ENCODE measurements at places on chromosomes 1 and 21.
A peak's percentile ranks its signal among the peaks of the same experiment; 100 is the strongest.

DNA sequence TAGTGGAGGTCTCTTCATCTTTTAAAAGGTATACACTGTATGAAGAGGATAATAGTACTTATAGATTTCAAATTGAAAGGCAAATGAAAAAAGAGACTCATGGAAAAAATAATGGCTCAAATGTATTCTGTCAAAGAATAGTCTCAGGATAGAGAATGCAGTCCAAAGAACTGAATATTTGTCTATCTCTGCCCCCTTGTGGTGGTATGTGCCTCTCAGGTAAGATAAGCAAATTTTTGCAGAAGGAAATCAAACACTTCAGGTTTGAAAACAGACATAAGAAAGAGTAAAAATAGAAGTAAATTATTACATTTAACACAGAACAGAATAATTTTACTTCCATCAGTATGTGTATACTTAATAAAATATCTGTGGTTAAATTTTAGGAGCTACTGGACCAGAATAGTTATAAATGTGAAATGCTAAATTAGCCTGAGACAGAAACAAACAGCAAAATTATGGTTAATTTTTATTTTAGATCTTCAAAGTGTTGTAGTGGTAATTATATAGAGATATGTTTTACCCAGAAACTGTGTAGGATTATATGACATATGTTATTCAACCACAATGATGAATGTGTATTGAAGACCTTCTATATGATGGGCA is 164.4 kb upstream of the PALMD start:
- no peak overlapping the region for H3K27ac ChIP-seq
- H3K27me3 ChIP-seq, result no peaks in the 10 kb centered on the region
- peak; percentile 96 for DNase-seq
- H3K36me3 ChIP-seq, result no peaks in the 10 kb centered on the region

GRCh38 chr1:247110627-247111258 is 6.6 kb upstream of the ZNF669 start:
- H3K36me3 ChIP-seq, result no peaks in the 10 kb centered on the region
- no peak overlapping the region for H3K27ac ChIP-seq
- H3K27me3 ChIP-seq, result no peaks in the 10 kb centered on the region
- peak; percentile 44 for DNase-seq

- H3K4me1 ChIP-seq, result no peaks in the 10 kb centered on the region
- DNase-seq, result peak; percentile 40
- no peak overlapping the region for H3K4me3 ChIP-seq
Observed at GRCh38 chr1:233033361-233033760, 83.0 kb downstream of the NTPCR start.

DNA sequence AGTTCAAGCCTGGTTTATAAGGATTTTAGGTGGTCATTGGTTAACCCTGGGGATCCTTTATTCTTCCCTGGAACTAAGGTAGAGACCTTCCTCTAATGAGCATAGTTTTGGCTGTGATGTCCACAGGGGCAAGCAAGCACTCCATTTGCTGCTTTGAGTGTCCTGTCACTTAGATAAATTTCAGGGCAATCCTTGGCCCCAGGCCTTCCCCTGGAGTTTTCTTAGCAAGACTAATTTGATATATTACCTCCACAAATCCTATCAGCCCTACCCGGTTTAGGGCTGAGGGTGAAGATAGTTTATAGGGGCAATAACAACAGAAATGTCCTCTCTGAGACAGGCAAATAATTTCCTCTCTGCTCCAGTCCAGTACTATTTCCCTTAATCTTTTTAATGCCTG is 166.6 kb downstream of the CYYR1 start:
- H3K4me3 ChIP-seq, result no peak overlapping the region
- H3K4me1 ChIP-seq, result peaks cover 9% of the 10 kb centered on the region
- H3K27me3 ChIP-seq, result no peaks in the 10 kb centered on the region
- no peak overlapping the region for H3K27ac ChIP-seq

DNA sequence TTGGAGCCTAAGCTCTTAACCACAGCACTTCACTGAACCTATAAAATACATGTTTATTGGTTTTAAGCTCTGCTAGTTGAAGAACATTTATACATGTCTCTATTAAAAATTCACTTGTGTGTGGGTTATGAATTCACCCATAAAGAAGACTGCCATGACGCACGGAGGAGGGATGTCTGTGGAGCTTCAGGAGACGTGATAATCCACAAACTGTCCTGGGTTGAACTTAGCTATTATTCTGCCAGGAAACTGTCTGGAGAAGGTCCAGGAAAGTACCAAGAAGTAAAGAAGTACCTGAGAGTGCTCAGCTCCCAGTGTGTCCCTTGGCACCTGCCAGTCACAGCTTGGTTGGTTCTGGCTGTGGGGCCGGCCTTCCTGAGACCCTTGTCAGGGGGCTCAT is 56.3 kb downstream of the DDR2 start:
- no peak overlapping the region for H3K4me3 ChIP-seq
- no peaks in the 10 kb centered on the region for H3K36me3 ChIP-seq
- no peak for DNase-seq
- H3K27me3 ChIP-seq, result no peaks in the 10 kb centered on the region
- no peak overlapping the region for H3K27ac ChIP-seq
- no peaks in the 10 kb centered on the region for H3K4me1 ChIP-seq

DNA sequence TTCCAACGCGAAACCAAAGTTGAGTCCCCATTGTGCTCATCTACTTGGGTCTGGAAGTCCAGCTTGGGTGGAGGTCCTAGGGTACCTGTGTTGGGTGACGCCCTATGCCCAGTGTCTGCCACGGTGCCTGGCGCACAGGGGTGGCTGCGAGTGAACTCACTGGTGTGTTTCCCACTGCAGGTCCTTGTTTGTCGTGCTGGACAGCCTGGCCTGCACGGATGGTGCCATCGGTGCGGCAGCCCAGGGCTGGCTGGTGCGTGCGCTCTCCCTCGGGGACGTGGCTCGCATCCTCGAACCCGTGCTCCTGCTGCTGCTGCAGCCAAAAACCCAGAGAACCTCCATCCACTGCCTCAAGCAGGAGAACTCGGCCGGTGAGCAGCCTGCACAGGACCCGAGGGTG is 80.4 kb upstream of the MORC3 start:
- H3K4me1 ChIP-seq, result no peaks in the 10 kb centered on the region
- H3K27me3 ChIP-seq, result no peaks in the 10 kb centered on the region
- DNase-seq, result no peak
- H3K27ac ChIP-seq, result no peak overlapping the region

DNA sequence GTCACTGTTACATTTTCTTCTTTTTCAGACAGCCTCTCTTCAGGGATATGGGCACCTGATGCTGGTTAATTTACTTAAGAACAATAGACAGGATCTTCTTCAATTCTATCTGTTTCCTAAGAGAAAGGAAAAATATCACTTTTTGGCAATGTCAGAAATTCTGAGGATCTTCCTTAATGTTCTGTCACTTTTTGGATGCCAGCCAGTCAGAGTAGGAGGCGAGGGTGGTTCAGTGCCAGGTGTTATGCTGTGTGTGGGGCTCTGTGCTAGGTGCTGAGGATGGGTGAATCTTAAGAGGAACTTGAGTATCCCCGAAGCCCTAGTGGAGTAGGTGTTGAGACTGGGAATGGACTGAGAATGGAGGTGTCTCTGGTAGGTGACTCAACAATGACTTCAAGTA is 133.5 kb downstream of the UCK2 start:
- H3K27me3 ChIP-seq, result no peaks in the 10 kb centered on the region
- DNase-seq, result no peak
- no peaks in the 10 kb centered on the region for H3K4me1 ChIP-seq
- H3K36me3 ChIP-seq, result no peaks in the 10 kb centered on the region

DNA sequence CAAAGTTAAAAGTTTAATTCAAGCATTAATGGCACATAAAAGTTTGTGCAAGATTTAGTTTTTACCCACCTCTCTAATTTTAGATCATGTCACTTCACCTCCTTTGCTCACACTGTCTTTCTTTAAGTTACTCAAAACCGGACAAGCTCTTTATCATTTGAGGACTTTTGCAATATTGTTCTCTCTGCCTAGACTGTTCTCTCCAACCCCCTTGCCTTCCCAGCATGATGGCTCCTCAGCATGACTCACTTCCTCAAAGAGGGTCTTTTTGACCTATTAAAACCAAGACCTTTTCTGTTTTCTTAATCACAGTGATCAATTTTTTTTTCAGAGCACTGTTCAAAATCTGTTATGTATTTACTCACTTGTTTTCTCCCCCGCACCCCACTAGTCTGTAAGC is 61.3 kb downstream of the XKR8 start:
- no peak for DNase-seq
- no peaks in the 10 kb centered on the region for H3K27me3 ChIP-seq
- H3K4me3 ChIP-seq, result no peak overlapping the region
- no peak overlapping the region for H3K27ac ChIP-seq
- H3K36me3 ChIP-seq, result no peaks in the 10 kb centered on the region

DNA sequence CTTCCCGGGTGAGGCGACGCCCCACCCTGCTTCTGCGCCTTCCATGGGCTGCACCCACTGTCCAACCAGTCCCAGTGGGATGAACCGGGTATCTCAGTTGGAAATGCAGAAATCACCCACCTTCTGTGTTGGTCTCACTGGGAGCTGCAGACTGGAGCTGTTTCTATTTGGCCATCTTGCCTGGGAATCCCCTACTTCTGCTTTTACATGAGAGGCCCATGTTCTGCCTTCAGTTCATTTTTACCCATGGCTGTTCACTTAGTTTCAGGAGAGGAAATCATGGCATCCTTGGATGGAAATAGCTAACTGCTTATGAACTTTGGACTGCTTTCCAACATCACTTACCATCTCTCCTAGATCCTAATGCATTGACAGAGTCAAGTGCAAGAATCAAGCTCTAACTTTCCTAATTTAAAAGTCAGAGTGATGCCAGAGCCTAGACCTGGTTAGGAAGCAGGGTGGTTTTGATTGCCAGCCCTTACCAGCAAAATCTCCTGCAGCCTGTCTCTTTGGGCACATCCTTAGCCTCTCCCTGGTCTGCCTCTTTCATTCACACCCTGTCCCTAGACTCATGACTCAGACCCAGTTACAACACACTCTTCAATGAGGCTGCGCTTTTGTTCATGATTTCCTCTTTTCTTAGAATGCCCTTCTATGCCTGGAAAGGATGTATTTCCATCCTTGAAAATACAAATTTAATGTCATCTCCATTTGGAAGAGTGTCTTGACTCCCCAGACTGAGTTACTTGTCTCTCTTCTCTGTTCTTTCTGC is 137.2 kb downstream of the KCTD3 start:
- no peaks in the 10 kb centered on the region for H3K36me3 ChIP-seq
- no peaks in the 10 kb centered on the region for H3K27me3 ChIP-seq
- H3K4me3 ChIP-seq, result no peak overlapping the region
- no peaks in the 10 kb centered on the region for H3K4me1 ChIP-seq
- no peak for DNase-seq

GRCh38 chr1:54287801-54288211 is 87.8 kb downstream of the MRPL37 start:
- no peaks in the 10 kb centered on the region for H3K36me3 ChIP-seq
- DNase-seq, result no peak
- H3K27me3 ChIP-seq, result no peaks in the 10 kb centered on the region
- H3K27ac ChIP-seq, result peak overlapping the region; percentile 67
- H3K4me1 ChIP-seq, result peaks cover 63% of the 10 kb centered on the region

- DNase-seq, result no peak
- no peaks in the 10 kb centered on the region for H3K36me3 ChIP-seq
- no peak overlapping the region for H3K4me3 ChIP-seq
- peak overlapping the region; percentile 50 for H3K27ac ChIP-seq
Observed at GRCh38 chr1:6827079-6827478, 41.8 kb downstream of the CAMTA1 start.

DNA sequence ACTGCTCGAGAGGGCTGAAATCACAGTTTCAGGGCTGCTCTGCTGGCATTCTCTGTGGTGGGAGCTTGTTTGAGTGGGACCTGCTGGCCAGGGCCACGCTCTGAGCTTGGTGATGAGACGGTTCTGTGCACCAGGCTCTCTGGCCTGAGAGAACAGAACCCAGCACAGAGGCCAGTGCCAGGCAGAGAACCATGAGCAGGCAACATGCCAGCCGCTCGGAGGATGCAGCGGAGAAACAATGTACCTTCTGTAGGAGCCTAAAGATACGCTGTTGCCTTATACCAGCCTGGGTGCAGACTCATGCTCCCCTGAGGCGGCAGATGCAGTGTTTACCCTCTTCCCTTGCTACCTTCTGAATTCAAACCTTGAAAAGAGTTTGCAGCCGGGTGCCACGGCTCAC is 10.0 kb downstream of the C2CD2 start:
- no peak overlapping the region for H3K27ac ChIP-seq
- H3K4me1 ChIP-seq, result peaks cover 35% of the 10 kb centered on the region
- peak; percentile 59 for DNase-seq

DNA sequence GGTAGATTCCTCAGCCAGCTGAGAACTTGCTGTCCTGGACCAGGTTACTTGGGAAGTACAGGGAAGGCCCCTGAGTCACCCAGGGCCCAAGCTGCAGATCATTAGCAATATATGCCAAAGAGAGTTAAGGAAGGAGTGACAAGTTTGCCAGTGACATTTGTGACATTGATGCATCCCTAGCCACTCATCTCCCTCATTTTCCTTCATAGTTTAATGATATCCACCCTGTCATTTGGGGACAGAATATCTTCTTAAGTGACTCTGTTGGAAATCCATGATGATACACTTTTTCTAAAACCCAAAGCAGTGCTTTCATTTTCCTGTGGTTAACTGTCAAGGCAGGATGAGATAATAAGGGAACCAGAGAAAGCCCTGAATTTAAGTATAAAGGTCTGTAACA is 3.2 kb downstream of the TNN start:
- no peak for DNase-seq
- peaks cover 19% of the 10 kb centered on the region for H3K4me1 ChIP-seq
- H3K36me3 ChIP-seq, result no peaks in the 10 kb centered on the region
- no peaks in the 10 kb centered on the region for H3K27me3 ChIP-seq
- H3K4me3 ChIP-seq, result no peak overlapping the region

- H3K4me1 ChIP-seq, result no peaks in the 10 kb centered on the region
- DNase-seq, result no peak
- H3K4me3 ChIP-seq, result no peak overlapping the region
- no peak overlapping the region for H3K27ac ChIP-seq
Observed at GRCh38 chr1:218778257-218779126, 395.2 kb upstream of the LYPLAL1 start.

- H3K36me3 ChIP-seq, result peaks cover 2% of the 10 kb centered on the region
- H3K4me1 ChIP-seq, result no peaks in the 10 kb centered on the region
- H3K27me3 ChIP-seq, result no peaks in the 10 kb centered on the region
- H3K27ac ChIP-seq, result no peak overlapping the region
- no peak for DNase-seq
Observed at GRCh38 chr1:111191496-111191895, 8.9 kb downstream of the DENND2D start.

GRCh38 chr21:28427394-28428022 is 565.2 kb downstream of the LTN1 start:
- H3K36me3 ChIP-seq, result no peaks in the 10 kb centered on the region
- no peak for DNase-seq
- no peaks in the 10 kb centered on the region for H3K27me3 ChIP-seq
- H3K4me1 ChIP-seq, result no peaks in the 10 kb centered on the region

All from spinal cord (tissue), 10 donors.